ENCODE measurements at places on chromosomes 1 and 21.

- peak; percentile 71 for DNase-seq
Measured at GRCh38 chr1:211613108-211613947, 34.4 kb upstream of the SLC30A1 start.

GRCh38 chr1:183124259-183124658, 61.8 kb upstream of the LAMC2 start:
- DNase-seq: no peak

DNA sequence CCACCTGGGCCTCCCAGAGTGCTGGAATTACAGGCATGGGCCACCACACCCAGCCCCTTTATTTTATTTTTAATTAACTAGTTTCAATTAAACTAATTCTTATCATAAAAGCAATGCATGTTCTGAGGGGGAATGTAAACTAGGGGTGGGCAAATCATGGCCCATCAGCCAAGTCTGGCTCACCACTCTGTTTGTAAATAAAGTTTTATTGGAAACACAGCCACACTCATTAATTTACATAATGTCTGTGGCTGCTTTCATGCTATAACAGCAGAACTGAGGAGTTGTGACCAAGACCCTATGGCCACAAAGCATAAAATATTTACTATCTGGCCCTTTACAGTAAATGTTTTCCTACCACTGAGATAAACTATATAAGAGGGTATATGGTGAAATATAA, 28.7 kb upstream of the IPO9 start:
- DNase-seq: no peak

DNA sequence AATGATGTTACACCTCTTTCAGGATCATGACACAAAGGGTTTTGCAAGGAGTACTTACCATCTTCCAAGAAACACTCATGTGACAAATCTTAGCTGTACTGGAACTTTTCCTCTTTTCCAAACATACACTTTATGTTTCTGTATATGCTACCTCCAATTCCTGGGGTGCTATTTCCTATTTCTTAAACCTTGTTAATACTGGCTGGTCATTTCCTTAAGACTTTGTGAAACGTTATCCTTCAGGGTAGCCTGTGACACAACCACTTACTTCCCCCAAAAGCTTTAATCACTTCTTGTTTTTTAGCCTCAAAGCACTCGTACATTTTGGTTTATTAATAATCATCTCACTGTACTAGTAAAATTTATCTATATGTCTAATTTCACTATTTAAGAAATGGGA, 39.4 kb downstream of the OR10Z1 start:
- no peak for DNase-seq

GRCh38 chr1:187928288-187928687, 1099.5 kb downstream of the PLA2G4A start:
- peak; percentile 5 for DNase-seq

DNA sequence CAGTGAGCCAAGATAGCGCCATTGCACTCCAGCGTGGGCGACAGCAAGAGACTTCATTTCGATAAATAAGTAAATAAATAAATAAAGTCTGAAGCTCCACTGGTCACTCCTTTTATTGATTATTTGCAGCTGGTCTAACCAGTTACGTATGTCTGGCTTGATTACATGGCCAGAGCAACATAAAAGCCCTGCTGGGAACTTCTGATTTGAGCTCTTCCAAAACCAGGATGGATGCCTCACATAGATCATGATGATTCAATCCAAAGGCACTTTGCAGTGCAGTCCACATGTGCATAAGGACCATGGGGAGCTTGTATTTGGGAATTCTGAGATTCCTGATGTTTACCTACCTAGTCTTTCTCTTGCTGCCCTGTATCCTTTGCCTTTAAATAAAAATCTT, 24.0 kb downstream of the NSUN4 start:
- DNase-seq: no peak

DNA sequence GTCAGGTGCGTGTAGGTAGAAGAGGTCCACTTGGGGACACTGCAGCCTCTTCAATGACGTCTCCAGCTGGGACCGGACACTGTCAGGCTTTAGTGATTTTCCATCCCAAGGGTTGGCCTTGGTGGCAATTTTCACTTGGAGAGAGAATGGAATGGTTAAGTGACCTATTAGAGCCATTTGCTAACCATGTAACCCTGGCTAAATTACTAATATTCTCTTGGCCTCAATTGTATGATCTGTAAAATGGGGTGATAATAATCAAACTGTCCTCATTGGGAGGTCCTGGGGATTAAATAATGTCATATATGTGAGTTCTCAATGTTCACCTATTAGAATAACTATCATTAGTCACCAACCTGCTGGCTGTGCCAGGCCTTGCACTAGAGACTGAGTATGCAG, 3.4 kb downstream of the AKR7A2 start:
- no peak for DNase-seq

Measured in skeletal muscle cell (primary cell).